Activated naive CD8-positive, alpha-beta T cell treated with anti-CD3 and anti-CD28 coated beads for 36 hours (primary cell): ENCODE measurements at places on chromosomes 3 and 15. TPM values are rescaled to one million over a fixed set of nuclear protein-coding genes. Genes with fewer than 3 reads are reported as not detected.
A peak's percentile ranks its signal among the peaks of the same experiment; 100 is the strongest.

EOMES gene
- 0.50 TPM for total RNA-seq

DNA sequence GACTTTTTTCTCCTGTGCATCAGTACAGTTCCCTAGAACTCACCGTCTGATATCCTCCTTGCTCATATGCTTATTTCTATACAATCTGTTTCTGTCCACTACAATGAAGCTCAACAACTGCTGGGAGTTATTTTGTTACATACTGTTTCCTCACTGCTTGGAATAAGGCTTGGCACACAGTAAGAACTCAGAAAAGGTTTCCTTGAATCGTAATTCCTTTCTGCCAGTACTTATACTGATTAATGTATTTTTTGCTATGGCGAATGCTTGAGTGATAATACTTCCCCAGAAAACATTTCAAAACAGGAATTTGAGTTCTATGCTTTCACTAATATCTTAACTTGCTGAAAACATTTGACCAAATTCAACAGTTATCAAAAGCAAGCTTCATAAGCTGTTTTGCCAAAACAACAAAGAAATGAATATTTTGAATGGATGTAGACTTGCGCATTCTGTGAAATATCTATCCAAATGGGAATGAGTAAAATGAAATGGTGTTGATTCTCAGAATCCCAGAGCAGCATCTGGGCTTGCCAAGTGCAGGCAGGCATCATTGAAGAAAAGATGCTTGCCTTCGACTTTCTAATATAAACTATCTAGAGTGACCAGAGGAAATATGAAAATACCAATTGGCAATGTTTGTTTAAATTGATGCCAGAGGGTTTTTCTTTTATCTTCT is 286.3 kb downstream of the RAP2B start:
- no peak overlapping the region for H3K4me3 ChIP-seq
- no peaks in the 10 kb centered on the region for H3K36me3 ChIP-seq

DNA sequence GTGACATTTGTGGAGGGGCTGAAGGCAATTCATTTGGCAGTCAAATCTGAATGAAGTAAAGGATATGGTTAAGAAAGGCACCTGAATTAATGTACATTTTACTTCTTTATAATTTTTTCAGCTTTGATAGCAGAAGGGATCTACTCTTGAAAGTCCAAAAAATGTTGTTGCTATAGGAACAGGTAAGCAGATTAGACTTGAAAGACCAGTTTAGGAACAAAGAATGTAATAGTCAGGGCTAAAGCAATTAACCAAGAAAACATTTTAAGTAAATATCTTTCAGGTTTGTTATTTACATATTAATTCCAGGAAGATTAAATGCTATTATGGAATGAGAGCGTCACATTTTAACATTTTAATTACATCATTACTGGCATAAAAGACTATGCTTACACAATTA is 1.1 kb downstream of the ATP13A4 start:
- H3K27me3 ChIP-seq = no peaks in the 10 kb centered on the region
- no peaks in the 10 kb centered on the region for H3K4me1 ChIP-seq
- no peaks in the 10 kb centered on the region for H3K36me3 ChIP-seq
- no peak overlapping the region for H3K4me3 ChIP-seq
- no peak overlapping the region for H3K27ac ChIP-seq

GRCh38 chr3:152834776-152835600 is at the start of gene P2RY1:
P2RY1 (plus strand) TSS chr3:152835131; CDS start chr3:152835783, 652 bp downstream.
- peaks cover 58% of the 10 kb centered on the region for H3K27me3 ChIP-seq
- peak within 1 kb of the TSS; percentile 29 for H3K27ac ChIP-seq
- H3K4me3 ChIP-seq = peak within 1 kb of the TSS; percentile 83
- DNase-seq = peak; percentile 59
- no peaks in the 10 kb centered on the region for H3K36me3 ChIP-seq
- H3K4me1 ChIP-seq = peaks cover 8% of the 10 kb centered on the region

DNA sequence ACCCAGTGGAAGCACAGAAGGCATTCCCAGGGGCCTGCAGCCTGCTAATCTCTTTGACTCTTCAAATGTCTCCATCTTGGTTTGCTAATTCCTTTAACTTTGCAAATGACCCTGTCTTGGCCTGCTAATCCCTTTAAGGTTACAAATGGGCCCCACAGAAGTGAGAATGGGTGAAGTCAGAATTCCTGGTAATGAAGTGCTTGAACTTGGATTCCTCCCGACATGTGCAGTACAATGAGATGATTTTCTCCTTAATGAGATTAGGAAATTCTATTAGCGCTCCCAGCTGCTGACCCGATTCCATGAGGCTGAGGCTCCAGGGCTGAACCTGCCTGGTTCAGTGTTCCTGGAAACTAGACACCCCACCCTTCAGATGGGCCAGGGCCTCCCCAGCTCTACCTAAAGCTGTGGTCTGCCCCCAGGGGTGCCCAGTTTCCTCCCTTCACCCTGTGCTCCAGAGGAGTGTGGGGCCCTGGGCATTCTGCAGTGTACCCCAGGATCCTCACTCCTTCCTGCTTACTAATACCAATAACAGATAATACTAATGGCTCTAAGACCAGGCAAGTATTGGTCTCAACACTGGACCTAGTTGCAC is 47.4 kb downstream of the SCN5A start:
- H3K27me3 ChIP-seq = peaks cover 10% of the 10 kb centered on the region
- no peaks in the 10 kb centered on the region for H3K36me3 ChIP-seq
- H3K4me1 ChIP-seq = no peaks in the 10 kb centered on the region
- DNase-seq = no peak
- no peak overlapping the region for H3K4me3 ChIP-seq
- H3K27ac ChIP-seq = no peak overlapping the region

PROS1 gene
- total RNA-seq = 0.43 TPM

DNA sequence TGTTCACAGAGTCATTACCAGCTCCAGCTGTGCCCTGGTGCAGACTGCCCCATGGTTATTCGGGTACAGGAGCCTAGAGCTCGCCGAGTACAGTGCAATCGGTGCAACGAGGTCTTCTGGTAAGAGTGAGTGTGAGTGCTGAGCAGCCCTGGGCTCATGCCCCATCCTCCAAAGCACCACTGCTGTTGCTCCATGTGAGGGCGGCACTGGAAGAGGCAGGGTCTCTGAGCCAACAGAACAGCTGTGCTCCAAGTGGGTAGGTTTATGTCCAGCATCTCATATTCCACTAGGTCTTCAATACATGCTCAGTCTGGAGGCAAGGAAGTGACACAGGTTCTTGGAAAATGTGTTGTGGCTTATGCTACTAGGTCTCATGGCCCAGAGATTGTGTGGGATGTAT is 19.5 kb upstream of the P4HTM start:
- H3K27me3 ChIP-seq = no peaks in the 10 kb centered on the region
- H3K4me1 ChIP-seq = peaks cover 7% of the 10 kb centered on the region
- no peak overlapping the region for H3K27ac ChIP-seq
- H3K36me3 ChIP-seq = peaks cover 16% of the 10 kb centered on the region
- H3K4me3 ChIP-seq = no peak overlapping the region

- no peak overlapping the region for H3K4me3 ChIP-seq
- H3K36me3 ChIP-seq = no peaks in the 10 kb centered on the region
- no peaks in the 10 kb centered on the region for H3K27me3 ChIP-seq
These were observed 12.8 kb downstream of the RBP2 start for GRCh38 chr3:139463466-139463865.

DNA sequence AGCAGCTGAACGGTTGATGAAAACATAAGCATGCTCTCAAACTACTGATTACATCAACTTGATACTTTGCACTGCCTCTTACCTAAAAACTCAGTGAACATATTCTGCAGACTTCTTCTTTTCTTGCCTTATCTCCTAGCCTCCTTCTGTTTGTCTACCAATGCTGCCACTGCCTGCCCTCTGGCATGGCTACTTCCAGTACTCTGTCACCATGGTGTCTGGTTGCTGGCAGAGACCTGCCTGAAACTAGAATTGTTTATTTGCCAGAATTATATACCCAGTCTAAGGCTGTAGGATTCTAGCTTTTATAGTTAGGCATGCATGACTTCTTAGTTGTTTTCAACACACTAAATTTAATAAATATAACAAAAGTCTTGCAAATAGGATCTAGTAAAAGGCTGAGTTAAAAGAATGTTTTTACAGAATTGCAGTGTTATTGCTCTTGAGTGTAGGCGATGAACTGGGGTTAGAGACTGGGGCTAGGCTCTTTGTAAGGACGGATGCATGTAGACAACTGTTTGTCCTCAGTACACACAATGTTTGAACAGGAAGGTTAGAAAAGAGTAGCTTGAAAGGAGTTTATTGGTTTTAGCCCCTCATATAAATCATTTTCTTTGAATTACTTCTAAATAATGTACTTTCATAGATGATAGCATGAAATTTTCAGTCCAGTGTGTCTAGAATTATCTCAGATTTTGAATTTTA is 116.3 kb downstream of the KCNAB1 start:
- no peaks in the 10 kb centered on the region for H3K36me3 ChIP-seq
- H3K4me1 ChIP-seq = no peaks in the 10 kb centered on the region
- H3K4me3 ChIP-seq = no peak overlapping the region
- H3K27me3 ChIP-seq = peaks cover 4% of the 10 kb centered on the region
- DNase-seq = no peak
- H3K27ac ChIP-seq = no peak overlapping the region

GRCh38 chr3:171333784-171334464 is 126.3 kb downstream of the TNIK start:
- peaks cover 46% of the 10 kb centered on the region for H3K4me1 ChIP-seq
- no peaks in the 10 kb centered on the region for H3K27me3 ChIP-seq
- H3K27ac ChIP-seq = no peak overlapping the region
- H3K36me3 ChIP-seq = peaks cover 2% of the 10 kb centered on the region

NAALADL2 gene
- total RNA-seq = not detected

NLGN1 gene
- not detected for total RNA-seq

SETMAR gene
- 25.0 TPM for total RNA-seq

GRCh38 chr3:72336821-72337479 is 511.3 kb downstream of the SHQ1 start:
- no peaks in the 10 kb centered on the region for H3K36me3 ChIP-seq
- no peak overlapping the region for H3K4me3 ChIP-seq
- H3K4me1 ChIP-seq = peaks cover 7% of the 10 kb centered on the region
- no peak for DNase-seq

GRCh38 chr3:133874344-133874743 is 21.3 kb downstream of the RAB6B start:
- DNase-seq = no peak
- no peaks in the 10 kb centered on the region for H3K36me3 ChIP-seq
- H3K4me1 ChIP-seq = no peaks in the 10 kb centered on the region
- H3K27ac ChIP-seq = no peak overlapping the region
- H3K4me3 ChIP-seq = no peak overlapping the region
- peaks cover 8% of the 10 kb centered on the region for H3K27me3 ChIP-seq

BLOC1S6 gene
- total RNA-seq = 49.2 TPM

ARL8B gene
- 52.7 TPM for total RNA-seq

GRCh38 chr3:172717493-172718088 is 6.7 kb upstream of the NCEH1 start:
- no peaks in the 10 kb centered on the region for H3K36me3 ChIP-seq
- H3K4me3 ChIP-seq = no peak overlapping the region
- H3K4me1 ChIP-seq = no peaks in the 10 kb centered on the region

DNA sequence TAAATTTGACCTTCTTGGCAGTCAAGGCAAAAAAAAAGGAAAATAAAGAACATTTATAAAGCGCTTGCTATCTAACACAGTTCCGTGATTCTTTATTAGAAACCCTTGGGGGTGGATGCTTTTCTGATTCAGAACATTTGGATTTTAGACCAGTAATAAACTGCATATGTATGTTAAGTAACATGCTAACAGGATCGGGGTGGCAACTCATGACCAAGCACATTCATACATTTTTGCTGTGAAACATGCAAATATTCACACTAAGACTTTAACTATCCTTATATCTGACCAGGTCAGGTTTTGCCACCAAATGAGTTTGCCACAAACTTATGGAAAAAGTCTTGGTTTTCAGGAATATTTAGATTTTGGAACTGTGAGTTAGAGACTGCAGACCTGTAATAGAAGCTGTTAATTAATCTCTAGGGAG is 30.4 kb upstream of the KLF13 start:
- H3K4me1 ChIP-seq = no peaks in the 10 kb centered on the region
- no peak overlapping the region for H3K4me3 ChIP-seq
- H3K27ac ChIP-seq = no peak overlapping the region
- no peak for DNase-seq
- H3K27me3 ChIP-seq = no peaks in the 10 kb centered on the region
- H3K36me3 ChIP-seq = no peaks in the 10 kb centered on the region

AHSG gene
- total RNA-seq = not detected

GRCh38 chr15:97597801-97598200 is 362.7 kb upstream of the ARRDC4 start:
- H3K4me1 ChIP-seq = no peaks in the 10 kb centered on the region
- H3K27me3 ChIP-seq = no peaks in the 10 kb centered on the region
- no peak overlapping the region for H3K27ac ChIP-seq
- no peak overlapping the region for H3K4me3 ChIP-seq
- no peak for DNase-seq

- no peak for DNase-seq
- no peaks in the 10 kb centered on the region for H3K4me1 ChIP-seq
- H3K36me3 ChIP-seq = no peaks in the 10 kb centered on the region
- no peak overlapping the region for H3K27ac ChIP-seq
- H3K4me3 ChIP-seq = no peak overlapping the region
These were observed 133.5 kb upstream of the GALNT15 start for GRCh38 chr3:16040991-16041390.

CCR3 gene
- total RNA-seq = not detected

GOLGA8G gene
- total RNA-seq = not detected
